ENCODE measurements at places on chromosomes 6 and 20.
A peak's percentile ranks its signal among the peaks of the same experiment; 100 is the strongest.

GRCh38 chr6:10545482-10545881, 24.3 kb downstream of the GCNT2 start:
- no peak for DNase-seq

DNA sequence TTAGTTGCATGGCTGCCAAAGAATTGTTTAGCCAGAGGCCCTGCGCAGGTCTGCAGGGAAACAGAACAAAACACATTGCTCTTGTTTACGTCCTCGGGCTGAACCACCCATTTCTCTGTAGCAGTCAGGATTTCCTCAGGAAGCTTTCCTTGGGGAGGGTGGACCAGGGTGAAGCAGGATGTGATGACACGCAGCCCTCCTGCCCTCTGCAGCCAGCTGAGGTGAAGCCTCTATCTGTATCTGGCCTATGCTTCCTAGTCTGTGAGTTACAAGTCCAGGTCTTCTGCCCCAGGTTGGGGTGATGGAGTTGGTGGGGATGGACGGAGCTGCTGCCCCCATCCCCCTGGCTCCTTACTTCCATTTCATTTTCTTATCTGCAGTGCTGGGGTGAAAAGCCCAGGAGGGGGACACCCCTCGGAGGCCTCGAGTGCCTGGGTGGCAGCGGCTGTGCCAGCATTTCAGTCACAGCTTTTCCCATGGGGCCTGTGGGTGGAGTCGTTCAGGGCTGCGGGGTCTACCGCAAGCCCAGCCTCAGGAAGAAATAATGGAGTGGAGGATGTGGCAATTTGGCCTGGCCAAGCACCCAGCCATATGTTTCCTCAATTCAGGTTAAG, 24.9 kb downstream of the SASH1 start:
- peak; percentile 58 for DNase-seq

- no peak for DNase-seq
These were observed 60.0 kb downstream of the PRL start for GRCh38 chr6:22236626-22237414.

- no peak for DNase-seq
These were observed 4.0 kb downstream of the ZSWIM3 start for GRCh38 chr20:45861221-45862075.

DNA sequence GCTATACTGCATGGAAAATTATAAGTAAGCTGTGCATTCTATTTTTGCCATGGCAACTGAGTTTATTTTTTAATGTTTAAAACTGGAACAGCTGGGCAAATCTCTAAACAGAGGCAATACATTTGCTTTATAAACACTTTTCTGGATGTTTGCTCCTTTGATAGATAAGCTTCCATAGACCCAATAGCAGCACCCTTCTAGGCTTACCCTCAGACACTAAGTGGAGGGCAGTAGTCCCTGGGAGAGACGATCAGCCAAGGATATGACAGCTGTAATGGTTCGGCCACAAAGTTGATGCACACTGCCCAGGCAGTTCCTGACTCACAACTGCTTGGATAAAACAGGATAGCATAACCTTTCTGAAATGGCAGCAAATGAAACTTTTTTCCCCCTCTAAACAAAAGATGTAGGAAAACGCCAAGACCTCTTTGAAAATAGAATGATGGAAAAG, 8.5 kb upstream of the MRPS10 start:
- DNase-seq = no peak

DNA sequence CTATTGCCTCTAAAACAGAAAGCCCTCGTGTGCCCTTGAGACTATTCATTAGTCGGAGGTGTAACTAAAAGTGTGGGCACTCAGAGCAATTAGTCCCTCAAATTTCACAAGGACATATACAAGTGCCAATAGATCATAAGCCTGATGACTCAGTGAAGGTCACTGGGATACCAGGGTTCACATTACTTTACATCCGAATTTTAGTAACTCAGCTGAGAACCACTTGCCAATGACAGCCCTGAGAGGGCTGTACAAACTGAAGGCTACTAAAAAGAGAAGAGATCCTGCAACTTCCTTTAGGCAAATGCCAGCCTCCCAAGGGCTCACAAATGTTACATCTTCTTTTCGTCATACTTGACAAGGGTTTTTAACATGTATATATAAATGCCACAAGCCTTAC, 369.6 kb downstream of the TENT5A start:
- no peak for DNase-seq

GRCh38 chr6:34990971-34991560, 102.0 kb downstream of the ANKS1A start:
- no peak for DNase-seq

DNA sequence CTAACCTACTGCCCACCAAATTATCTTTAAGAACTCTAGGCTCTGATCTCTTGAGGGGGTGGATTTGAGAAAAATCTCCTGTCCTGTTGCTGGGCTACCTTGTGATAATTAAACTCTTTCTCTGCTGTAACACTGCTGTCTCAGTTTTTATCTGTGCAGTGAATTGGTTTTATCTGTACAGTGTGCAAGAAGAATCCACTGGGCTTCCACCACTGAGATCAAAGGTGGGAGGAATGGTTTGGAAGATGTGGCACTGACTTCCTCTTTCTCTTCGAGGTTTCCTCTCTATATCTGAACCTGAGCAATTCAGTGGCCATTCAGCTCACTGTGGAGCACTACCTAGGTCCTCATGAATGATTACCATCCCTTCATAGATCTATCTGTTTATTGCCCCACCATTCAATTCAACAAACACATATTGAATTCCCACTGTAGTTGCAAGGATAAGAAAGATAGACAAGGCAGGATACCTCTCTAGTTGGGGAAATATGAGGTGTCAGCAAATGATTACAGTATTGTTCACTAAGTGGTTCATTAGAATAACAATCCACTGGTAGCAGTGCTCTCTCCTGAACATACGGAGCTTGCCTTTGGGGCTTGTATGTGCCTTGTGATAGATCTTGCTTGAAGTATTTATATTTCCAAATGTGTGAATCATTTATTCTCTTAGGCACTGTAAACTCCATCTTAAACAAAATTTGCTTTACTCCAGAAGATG, 172.1 kb upstream of the ARG1 start:
- no peak for DNase-seq

GRCh38 chr6:167934426-167934864, 63.0 kb upstream of the KIF25 start:
- no peak for DNase-seq

DNA sequence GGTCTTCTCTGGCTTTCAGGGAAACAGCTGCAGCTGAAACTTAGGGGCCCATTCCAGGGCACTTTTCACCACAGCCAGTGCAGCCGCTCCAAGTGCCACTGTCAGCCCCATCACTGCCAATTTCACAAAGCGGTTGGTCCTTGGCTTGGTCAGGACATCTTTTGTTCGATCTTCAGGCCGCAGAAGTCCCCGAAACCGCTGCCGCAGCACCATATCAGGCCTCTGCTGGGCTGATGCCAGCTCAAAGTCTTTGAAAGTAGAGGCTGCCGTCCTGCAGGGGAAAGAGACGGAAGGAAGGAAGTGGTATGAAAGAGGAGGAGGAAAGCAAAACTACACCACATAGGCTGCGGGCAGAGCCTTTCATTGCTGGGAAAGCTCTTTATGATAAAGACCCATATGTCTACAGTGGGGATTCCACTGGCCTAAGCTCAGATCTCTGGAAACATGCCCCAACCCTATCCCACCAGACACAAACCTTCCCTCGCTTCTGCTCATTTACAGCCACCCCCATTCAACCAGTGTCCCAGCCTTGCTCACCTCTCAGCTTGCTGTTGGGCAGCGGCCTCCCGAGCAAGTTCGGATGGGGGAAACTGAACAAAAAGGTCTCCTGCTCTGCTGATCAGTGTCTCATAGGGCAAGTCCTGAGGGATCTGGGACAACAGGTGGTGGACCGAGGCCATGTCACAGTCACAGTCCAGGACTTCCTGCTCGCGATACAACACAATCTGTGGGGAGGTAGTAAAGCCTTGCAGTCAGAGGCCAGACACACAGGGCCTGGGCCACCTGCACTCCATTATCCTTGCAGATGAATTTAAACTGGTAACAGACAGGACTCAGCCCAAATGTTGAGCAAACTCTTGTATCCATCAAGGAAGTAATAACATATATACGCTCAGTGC, 23.5 kb downstream of the TBC1D20 start:
- no peak for DNase-seq

DNA sequence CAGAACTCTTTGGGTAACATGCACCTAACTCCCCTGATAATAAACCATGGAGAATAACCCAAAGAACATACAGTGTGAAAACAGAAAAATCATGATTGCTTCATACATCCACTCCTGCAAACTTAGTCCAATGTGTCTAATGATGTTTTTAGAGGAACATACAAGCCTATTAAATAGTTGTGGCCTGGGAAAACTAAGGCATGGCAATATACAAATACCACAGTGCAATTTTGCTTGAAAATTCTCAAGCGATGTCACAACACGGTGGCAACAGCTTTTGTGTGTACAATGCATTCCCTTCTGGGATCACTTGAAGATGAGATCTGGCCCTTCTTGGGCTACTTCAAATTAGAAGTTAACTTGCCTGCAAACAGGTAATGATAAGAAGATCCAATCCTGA, 16.7 kb downstream of the MAP3K5 start:
- DNase-seq = no peak

DNA sequence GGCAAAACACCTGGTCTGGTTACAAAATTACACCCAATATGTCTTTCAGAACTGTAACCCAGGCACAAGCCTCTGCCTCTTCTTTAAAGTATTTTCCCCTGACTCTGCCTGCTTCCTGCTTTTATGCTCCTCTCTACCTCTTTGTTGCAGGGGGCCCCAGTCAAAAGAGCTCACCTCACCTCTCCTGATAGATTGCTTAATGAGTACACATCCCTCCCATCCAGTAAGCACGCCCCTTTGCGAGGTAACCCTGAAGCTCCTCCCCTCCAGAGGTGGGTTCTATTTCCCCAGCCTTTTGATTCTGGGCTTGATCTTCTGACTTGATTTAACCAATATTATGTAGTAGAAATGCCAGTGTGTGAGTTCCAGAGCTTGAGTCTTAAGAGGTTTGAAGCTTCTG, 56.6 kb upstream of the EYA2 start:
- no peak for DNase-seq

- DNase-seq = no peak
These were observed 369.9 kb downstream of the BTBD3 start for GRCh38 chr20:12287575-12287974.

GRCh38 chr20:50713657-50714101, 17.7 kb upstream of the PARD6B start:
- no peak for DNase-seq

DNA sequence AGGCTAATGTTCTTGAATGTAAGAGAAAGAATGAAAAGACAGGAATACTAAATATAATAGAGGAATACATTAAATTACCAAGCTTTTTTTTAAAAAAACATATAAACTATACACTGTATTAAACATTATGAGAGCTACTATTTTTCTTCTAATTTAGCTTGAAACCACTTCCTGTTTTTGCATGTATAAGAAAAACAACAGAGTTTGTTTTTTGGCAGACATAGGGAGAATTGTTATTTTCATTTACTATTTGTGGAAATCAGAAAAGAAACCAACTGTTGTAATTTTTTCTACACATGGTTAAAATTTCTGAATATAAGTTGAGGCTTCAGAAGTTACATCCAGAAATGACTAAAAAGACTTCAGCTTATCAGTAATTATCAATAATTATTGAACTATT, 991.8 kb upstream of the GJE1 start:
- DNase-seq = no peak

Data from left ventricle myocardium inferior (tissue), 1 donor.